IMR-90 (cell line): ENCODE measurements at places on chromosomes 5 and 9.

GRCh38 chr5:138752951-138753793 is at the start of gene CTNNA1:
CTNNA1 (plus strand) TSS chr5:138753425; CDS start chr5:138781925, 28,500 bp downstream.
- DNase-seq, result peak; percentile 49

DNA sequence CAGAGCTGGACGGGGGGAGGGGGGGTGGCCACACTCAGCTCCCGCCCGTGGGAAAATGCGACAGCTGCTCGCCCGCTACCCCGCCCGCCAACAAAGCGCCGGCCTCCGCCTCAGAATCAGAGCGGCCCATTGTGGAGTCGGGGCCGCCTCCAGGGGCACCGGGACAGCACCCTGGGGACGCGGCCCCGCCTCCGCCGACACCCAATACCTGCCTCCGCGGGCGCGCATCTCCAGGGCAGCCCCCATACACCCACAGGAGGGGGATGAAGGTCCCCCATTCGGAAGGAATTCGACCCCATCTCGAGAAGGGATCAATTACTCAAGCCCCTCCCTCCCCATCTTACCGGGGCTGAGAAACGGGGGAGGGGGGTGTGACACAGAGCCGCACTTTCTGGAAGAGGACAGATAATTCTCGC is 1.3 kb downstream of the NOTCH1 start:
- DNase-seq, result no peak

- no peak for DNase-seq
Observed at GRCh38 chr9:13432904-13433303, 153.4 kb upstream of the MPDZ start.

- DNase-seq, result no peak
Observed at GRCh38 chr9:132609184-132609583, 26.8 kb downstream of the BARHL1 start.

DNA sequence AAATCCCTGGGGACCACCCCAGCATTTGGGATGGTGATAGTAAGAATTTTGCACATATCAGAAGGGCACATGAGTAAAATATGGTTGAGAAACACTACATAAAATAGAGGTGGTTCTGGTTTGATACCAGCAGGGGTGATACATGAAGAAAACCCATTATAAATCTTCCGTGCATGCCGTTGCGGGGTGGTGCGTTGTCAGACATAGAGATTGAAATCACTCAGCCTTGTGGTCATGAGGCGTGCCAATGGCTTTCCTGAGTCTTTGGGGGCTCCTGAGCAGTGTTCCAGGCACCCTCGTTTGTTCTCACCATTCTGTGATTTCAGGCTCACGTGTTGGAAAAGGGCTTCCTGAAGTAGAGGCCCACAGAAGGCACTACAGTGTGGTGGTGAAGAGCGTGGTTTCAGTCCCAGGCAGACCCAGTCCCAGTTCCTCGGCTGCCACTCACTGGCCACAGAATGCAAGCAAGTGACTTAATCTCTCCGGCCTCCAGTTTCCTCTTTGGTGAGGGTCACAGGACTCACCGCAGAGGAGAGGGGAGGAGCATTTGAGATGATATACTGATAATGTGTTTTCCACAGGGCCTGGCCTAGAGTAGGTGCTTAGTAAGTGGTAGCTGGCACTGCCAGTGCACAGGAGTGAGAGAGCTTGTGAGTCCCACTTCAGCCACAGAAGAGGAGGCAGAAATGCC is 20.5 kb upstream of the GLRX start:
- DNase-seq, result peak; percentile 75
